ENCODE measurements at places on chromosomes 12 and 14.

DNA sequence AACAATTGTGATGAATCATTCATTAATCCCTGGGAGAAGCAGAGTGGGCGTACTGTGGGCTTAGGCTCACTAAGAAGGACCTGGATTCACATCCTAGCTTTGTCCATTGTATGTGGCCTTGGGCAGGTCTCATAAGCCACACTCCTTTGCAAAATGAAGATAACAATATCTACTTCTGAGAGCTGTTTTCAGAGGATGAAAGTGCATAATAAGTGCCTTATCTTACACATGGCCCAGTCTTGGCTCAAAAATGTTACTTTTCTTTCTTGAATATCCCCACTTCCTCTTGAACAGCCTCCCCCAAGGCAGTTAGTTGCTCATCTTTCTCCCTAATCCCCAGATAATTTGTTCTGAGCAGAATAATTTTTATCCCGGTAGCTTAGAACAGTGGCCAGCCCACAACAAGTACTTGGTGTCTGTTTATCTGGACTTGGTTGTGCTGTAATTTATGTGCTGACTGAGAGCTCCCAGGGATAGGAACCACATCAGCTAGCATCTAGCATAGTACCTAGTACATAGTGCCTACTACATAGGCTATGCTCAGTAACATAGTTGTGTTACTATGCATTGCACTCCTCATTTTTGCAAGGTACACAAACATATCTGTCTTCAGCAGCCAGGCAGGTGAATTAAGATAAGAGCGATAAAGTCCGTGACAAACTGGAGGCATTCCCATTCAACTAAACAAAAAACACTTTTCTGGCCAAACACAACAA is 61.7 kb upstream of the NUDT4 start:
- no peak for DNase-seq

GRCh38 chr12:71639341-71639760 is 24.3 kb downstream of the ZFC3H1 start:
- DNase-seq, result no peak

DNA sequence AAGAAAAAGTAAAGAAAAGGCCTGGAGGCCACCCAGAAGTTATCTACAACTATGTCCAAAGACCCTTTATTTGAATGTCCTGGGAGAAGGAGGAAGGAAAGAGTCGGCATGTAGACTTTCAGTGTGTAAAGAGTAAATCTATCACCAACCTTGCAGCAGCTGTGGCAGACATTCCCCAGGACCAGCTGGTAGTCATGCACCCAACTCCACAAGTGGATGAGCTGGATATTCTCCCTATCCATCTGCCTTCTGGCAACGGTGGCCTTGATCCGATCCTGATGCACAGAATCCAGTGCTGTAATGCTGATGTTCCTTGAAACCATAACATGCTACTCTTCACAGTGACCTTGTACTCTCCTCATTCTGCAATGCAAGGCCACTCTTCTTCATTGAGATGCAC is 27.3 kb downstream of the KRT76 start:
- DNase-seq, result no peak

DNA sequence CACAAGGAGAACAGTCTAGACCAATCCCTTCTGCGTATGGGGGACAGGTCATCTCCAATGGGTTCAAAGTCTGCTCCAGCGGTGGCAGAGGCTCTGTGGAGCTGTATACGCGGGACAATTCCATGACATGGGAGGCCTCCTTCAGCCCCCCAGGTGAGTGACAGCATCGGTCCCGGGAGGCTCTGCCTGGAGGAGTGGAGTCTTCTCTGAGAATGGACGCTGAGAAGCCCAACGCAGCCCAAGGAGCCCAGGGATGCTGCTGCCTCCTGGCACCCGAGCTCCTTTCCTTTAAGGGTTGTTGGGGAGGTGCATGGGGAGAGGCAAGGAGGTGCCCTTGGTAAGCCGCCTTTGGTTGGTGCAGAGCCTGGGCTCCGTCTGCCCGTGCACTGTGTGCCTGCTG is 28.2 kb downstream of the ADGRD1 start:
- DNase-seq, result no peak

DNA sequence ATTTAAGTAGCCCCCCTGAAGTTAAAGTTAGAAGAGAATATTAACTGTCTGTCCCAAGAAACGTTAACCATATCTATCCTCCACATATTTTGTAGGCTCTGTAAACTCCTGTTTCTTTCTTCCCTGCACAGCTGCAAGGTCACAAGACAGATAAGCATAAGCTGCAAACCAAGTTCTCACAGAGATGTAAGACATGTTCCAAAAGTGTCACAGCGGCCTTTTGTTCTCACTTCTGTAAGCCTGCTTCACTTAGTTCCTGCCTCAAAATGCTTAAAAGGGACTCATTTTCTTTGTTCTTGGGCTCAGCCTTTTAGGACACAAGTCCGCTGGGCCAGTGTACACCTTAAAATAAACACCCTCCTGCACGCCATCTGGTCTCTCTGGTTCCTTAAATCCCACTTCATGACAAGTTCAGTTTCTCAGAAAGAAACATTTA is 3.2 kb downstream of the RNASE1 start:
- DNase-seq, result no peak

- peak; percentile 59 for DNase-seq
These were observed 157.4 kb upstream of the FOXG1 start for GRCh38 chr14:28608851-28609828.

DNA sequence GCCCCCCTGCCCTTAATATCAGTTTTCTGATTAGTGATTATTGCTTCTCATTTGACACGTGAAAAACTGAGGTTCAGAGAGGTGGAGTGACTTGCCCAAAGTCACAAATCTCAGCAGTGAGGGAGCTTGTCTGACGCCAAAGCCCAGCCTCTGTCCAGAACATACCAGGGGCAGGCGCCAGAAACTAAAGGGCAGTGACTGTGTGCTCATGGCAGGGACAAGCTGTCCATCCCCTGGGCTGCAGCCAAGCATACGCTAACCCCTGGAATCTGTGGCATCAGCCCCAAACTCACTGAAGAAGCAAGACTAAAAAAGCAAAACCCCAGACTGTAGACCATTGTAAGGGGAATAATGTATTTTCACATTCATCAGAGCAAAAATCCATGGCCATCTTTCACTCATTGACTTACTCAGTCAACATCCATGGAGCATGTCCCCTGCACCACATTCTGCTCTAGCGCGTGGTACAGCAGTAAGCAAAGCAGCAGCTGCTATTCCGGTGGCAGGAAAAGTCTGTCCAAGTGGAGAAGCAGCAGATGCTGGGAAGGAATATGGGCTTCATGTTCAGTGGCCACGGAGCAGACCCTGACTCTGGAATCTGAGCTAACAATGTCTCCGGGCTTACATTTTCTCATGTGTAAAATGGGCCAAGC is 1.5 kb upstream of the SERPINA4 start:
- no peak for DNase-seq

DNA sequence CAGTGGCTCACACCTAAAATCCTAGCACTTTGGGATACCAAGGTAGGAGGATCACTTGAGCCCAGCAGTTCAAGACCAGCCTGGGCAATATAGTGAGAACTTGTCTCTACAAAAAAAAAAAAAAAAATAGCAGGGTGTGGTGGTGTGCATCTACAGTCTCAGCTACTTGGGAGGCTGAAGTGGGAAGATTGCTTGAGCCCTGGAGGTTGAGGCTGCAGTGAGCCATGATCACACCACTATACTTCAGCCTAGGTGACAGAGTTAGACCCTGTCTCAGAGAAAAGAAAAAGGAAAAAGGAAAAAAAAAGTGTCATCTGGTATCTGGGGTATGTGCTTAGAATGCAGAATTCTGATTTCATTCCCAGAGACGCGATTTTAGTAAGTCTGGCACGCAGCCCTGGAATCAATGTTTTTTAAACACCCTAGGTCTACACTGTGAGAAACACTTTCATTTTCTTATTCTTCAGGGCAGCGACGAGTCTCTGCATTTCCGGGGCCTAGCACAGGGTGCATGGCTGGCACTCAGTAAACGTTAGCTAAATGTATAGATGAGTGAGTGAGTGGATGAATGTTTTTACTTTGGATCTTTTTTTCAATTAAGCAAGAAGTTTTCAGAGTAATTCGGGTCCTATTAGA is 243.8 kb upstream of the PWP1 start:
- DNase-seq, result no peak

DNA sequence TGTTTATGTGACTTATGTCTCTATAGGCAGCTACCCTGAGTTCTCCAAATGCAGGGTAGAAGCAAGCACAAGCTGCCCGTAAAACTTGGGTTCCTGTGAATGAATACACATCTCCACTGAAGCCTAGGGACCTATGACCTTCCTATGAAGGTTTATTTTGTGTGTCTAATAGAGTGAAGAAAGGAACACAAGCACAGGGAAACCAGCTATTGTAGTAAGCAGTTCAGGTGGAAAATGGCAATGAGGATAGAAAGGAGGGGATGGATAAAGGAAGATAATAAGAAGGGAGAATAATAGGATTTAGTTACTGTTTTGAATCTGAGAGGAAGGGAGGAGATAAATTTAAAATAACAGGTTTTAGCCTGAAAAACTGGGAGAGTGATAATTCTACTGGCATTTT is 2.4 kb downstream of the PFKM start:
- no peak for DNase-seq

- peak; percentile 21 for DNase-seq
These were observed 162.7 kb upstream of the AMIGO2 start for GRCh38 chr12:47242426-47242825.

- DNase-seq, result no peak
These were observed 48.7 kb downstream of the BCAT1 start for GRCh38 chr12:24900196-24900595.

DNA sequence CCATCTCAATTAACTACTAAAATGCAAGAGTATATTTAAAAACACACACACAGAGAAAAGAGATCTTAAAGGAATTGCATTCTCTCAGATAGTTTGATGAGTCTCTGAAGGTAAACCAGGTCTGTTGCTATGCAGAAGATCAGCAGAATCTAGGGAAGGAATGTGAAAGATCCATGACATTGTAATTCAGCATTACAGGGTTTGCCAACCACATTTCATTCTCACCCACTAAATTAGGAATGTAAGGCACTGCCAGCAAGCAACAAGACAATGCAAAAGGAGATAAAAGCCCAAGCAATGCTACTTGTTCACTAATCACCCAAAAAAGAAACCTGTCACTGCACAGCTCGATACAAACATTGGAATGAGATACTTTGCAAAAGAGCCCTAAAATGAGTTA is 106.3 kb downstream of the LRIG3 start:
- no peak for DNase-seq

DNA sequence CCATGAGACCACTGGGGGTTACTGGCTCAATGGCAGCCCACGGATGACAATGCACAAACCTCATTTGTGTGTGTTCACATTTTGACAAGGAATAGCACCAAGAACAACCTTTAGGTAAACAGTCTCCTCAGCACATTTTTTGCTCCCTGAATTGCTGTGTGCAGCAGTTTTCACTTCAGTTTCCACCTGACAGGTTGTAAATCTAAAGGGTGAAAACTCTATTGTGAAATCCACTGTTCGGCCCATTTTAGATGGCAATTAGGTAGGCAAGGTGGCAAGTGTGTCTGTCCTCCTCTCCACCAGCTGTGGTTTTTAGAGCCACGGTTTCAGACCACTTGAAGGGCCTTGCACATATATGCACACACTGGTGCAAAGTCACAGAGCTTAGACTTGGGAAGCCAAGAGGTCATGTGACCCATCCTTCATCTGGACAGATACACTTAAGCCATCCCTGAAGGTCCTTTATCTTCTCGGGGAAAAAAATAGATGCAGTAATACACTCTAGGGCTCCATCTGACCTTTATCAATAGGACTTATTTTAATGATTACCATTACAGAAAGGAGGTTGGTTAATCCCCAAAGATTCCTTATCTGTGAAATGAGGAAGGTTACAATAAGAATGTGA is 23.2 kb downstream of the HAL start:
- DNase-seq, result no peak

- no peak for DNase-seq
These were observed 14.6 kb downstream of the CMKLR1 start for GRCh38 chr12:108324351-108325017.

- no peak for DNase-seq
These were observed 113.7 kb downstream of the BMP4 start for GRCh38 chr14:53842938-53843337.

- no peak for DNase-seq
These were observed at the start of gene KLRB1 for GRCh38 chr12:9607716-9608115. TSS of gene KLRB1 (minus strand) at chr12:9607916. CDS start at chr12:9607839, 77 bp downstream.

GRCh38 chr12:9868311-9868801 is 798 bp downstream of the CLEC2B start:
- no peak for DNase-seq

GRCh38 chr12:118126119-118126757 is 9.7 kb upstream of the PEBP1 start:
- no peak for DNase-seq

DNA sequence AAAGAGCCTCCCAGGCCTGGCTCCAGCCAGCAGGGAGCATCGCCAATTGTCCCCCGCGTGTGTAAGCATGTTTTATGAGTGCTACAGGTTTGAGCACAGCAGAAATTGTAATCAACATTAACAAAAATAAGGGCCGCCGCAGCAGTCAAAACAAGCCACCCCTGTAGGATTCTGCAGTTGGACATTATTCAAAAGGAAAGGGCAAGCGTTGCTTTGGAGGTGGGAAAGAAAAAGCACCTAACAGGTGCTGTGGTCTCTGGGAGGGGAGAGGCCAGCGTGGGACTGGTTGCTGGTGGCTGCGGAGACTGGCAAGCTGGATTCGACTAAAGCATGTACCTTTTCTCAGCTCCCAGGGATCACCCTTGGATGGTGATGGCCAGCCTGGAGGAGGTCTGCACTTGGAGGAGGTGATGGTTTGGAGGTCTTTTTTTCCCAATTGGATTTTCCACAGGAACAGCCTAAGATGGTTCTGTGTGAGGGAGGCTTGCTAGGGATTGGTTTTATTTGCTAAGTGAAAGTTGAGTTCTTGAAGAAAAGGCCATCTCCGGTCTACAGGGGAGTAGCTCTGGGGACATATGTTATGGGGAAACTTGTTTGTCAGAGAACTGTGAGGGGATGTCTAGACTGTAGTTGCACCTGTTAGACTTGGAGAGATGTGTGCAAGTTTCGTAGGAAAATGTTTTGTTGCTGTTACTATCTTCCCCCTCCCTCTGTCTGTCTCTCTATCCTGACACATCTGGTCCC is 2.0 kb downstream of the DYRK2 start:
- no peak for DNase-seq

DNA sequence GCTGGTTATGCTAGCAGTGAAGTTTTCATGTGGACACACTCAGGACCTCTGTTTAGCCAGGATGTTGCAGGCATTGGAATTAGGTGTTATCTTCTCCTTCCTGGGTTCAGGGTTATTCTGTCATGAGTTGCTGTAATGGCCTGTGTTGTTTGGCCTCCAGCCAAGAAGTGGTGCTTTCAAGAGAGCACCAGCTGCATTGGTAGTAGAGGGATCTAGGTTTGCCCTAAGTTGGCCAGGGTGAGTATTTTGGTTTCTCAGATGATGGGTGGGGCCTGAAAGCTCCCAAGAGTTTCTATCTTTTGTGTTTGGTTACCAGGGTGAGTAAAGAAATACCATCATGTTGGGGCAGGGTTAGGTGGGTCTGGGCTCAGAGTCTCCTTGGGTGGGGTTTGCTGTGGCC is 2.7 kb upstream of the GZMH start:
- DNase-seq, result no peak

DNA sequence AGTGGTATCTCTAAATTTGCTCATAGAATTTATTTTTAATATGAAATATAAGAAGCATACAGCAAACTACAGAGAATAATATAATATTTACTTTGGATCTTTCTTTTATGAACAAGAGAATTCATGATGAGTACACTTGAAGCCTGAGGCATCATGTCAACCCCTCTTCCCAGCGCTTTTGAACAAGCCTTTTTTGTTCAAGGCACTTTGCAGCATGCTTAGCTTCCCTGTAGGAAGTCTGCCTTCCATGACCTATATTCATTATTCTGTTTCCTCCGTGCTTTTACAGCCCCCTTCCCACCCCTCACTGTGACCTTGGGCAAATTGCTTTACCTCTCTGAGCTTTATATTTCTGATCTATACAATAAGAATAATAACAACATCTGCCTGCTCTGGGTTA is 41.6 kb downstream of the SCN8A start:
- no peak for DNase-seq

GRCh38 chr12:113436586-113436985 is 14.4 kb downstream of the SDSL start:
- DNase-seq, result no peak
